ENCODE measurements at places on chromosomes 5 and 9. TPM values are rescaled to one million over a fixed set of nuclear protein-coding genes. Genes with fewer than 3 reads are reported as not detected.
A peak's percentile ranks its signal among the peaks of the same experiment; 100 is the strongest.

ELL2 gene
- 103 TPM for total RNA-seq

CNOT8 gene
- 57.4 TPM for total RNA-seq

FLT4 gene
- 2.0 TPM for total RNA-seq

MZB1 gene
- total RNA-seq: 29.1 TPM

DNA sequence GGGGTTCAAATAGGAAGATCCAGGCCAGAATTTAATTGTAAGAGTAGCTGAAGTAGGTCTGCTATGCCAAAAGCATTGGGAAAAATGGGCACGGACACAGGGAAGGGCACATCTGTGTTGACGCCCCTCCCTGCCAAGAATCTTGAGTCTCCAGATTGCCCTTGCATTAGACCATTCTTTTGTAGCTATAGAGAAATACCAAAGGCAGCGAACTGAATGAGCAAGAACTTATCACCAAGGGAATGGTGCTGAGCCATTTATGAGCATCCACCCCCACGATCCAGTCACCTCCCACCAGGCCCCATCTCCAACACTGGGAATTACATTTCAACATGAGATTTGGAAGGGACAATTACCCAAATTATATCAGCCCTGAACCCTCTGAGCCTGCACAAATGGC lies 18.0 kb upstream of the GDA start:
- no peak for DNase-seq

DNA sequence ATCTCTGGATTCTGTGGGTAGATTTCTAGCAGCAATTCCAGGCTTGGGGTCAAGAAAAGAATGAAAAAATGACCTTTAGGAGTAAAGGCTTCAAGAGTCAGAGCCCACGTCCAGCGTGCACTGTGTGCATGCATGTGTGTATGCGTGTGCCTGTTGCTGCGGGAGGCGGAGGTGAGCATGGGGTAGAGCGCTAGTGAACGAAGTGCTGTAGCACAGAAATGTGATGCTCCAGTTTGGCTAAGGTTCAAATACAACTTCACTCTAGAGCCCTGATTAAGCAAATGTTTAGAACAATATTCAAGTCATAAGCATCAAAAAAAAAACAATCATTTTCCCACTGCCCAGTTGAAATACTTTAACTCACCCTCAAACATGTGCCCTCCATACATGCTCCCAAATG lies 403.9 kb downstream of the ZNF608 start:
- DNase-seq: no peak

DNA sequence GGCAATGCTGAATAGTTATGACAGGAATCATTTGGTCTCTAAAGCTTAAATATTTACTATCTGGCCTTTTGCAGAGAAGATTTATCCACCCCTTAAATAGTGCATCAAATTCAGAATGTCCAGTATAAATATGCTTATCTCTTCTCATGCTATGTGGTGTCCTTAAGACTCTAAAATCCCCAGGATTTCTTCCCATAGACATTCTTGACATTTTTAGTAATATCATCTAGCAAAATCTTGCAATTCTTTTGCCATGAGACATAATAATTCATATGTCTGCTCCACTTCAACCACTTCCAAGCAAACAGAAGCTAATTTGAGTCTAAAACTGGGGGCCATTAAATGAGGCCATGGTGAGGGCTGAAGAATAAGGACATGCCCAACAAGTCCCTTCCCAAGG lies 1923.4 kb upstream of the CDH9 start:
- no peak for DNase-seq

GRCh38 chr5:42626462-42626861 lies 130.2 kb upstream of the CCDC152 start:
- DNase-seq: no peak

DNA sequence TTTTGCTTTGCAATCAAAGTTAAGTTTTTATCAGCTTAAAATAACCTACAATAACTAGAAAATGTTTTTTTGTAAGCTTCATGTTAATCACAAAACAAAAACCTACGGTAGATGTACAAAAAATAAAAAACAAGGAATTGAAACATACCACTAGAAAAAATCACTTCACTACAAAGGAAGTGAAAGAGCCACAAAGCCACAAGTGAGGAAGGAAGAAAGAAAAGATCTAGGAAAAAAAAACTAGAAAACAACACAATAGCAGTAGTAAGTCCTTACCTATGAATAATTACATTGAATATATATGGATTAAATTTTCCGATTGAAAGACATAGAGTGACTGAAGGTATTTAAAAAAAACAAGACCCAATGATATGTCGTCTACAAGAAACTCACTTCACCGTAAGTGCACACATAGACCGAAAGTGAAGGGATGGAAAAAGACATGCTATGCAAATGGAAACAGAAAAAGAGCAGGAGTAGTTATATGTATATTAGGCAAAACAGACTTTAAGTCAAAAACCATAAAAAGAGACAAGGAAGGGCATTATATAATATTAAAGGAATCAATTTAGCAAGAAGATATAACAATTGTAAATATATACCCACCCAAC lies 13.4 kb upstream of the ZDHHC21 start:
- no peak for DNase-seq

DNA sequence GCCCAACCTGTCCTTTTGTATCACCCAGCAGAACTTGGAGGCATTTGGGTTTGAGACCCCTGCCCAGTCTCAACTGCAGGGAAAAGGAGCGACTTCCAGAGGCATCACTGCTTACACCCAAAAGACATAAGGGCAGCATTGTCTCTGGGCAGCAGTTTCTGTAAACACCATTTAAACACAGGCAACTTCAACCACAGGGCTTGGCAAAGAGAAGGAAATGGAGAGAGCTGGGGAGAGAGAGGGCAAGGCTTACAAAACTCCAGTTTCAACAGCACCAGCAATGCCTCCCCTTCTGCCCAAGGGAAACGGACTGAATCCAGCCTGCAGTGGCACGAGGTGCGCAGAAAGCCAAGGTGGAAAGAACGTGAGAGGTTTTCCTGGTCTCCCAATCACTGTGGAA lies 147.6 kb downstream of the ROR2 start:
- no peak for DNase-seq

GRCh38 chr9:21854594-21854993 lies 52.2 kb downstream of the MTAP start:
- DNase-seq: no peak

DNA sequence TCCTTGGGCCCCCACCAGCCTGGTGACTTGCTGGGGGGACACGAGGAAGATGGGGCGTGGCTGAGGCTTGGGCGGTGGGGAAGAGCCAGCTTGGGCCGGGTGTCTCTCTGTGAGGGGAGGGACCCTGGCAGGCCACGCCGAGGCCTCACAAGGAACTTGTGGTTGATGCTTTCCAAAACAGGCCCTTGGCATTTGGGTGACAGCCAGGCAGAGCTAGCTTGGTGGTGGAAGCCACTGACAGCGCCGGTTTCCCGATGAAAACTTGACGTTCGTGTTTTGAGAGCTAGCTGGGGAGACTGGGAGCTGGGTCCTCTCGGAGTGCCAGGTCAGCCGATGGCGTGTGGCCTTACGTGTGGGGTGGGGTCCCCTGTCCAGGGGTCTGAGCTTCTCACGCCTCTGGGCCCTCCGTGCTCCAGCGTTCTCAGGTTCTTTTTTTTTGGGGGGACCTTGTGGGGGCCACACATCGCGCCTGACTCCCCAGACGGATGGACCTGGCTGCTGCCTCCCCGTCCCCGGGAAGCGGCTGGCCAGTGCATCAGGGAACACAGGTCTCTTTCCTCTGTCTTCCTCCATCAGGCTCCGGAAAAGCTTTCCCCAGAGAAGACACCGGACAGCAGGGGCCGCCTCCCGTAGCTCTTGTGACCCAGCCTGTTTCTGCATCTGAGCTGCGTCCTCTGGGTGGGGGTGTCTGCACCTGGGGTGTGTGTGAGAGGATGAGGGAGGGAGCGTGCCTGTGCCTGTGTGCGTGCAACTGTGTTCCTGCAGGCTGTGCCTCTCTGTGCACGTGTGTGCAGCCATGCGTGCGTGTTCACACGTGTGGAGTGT lies 129.3 kb upstream of the LPCAT1 start:
- no peak for DNase-seq

GRCh38 chr5:116824751-116825438 lies 250.3 kb upstream of the SEMA6A start:
- no peak for DNase-seq

- DNase-seq: no peak
Measured at GRCh38 chr5:145772466-145772865, 62.7 kb downstream of the PRELID2 start.

GRCh38 chr5:67268231-67269021 lies 71.8 kb upstream of the CD180 start:
- DNase-seq: no peak

DNA sequence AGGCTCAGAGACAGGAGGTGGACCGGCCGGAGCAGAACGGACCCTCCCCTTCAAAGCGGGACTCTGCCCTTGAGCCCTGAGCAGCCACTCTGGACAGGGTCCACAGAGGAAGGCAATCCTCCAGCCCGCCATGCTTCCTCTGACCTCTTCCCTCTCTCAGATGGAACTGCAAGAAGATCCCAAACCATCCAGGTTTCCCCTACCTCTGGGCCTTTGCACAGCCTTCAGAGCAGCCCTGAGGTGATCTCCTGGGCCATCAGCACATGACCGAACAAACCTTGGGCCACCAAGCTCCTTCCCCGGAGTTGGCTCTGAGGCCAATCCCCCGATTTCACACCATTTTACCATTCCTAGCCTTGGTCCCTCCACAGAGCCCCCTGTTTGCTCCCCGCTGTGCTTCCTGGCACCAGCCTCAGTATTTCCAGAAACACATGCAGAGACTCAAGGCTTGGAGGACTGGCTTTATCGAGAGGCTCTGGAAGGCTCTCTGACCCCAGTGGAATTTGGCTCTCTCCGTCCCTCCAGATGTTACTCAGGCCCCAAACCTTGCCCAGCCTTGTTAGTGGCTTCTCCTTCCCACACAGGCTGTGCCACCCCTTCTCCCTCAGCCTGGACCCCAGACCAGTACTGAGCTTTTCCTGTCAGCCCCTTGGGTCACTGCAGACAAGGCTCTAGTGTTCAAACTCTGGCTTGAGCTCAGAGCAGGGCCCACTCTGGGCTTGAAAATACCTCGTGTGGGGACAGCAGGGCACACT lies 48.6 kb upstream of the KCNMB1 start:
- no peak for DNase-seq

DNA sequence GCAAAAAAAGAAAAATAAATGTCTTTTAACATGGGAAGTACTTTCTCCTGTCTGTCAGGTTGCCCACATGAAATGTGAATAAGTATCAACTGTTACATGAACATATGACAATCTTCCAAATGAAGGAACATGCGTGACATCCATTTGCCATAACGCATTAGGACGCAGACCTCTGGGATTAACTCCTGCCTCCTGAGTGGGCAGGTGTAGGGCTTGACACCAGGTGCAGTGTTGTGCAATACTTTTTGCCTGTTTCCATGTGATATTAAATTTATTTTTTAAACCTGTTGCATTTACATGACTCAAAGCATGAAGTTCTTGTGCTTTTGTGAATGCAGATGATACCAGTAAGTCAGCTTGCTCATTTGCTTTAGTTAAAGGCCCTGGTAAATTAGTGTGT lies 8.7 kb upstream of the TMEM141 start:
- no peak for DNase-seq

GRCh38 chr5:59300930-59301329 lies 592.6 kb downstream of the PDE4D start:
- DNase-seq: no peak

DNA sequence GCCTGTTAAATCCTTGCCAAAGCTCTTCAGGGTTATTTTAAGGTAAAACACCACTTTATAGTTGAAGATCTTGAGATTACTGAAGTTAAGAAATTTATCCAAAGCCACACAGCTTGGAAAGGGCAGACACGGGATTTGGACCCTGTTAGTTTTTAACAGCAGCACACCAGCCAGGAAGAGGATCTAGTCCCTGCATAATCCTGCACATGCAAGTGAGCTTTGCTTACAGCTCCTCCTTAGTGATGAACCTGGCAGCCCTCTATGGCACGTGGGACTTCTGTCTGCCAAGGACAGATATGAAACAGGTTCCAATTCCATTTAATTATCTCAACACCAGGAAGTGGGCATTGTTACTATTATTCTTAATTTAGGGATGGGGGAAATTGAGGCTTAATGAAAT lies 108.7 kb downstream of the TRIM32 start:
- no peak for DNase-seq

- peak; percentile 79 for DNase-seq
Measured at GRCh38 chr5:76303921-76304320, 99.2 kb upstream of the IQGAP2 start.

Data from activated CD4-positive, alpha-beta T cell treated with anti-CD3 and anti-CD28 coated beads, Interleukin-2, amount 10 ng/mL, durations not matched to agents 24 days and 14 days (primary cell).